Thoracic aorta (tissue), 2 donors: ENCODE measurements at places on chromosomes 13 and 19. TPM values are rescaled to one million over a fixed set of nuclear protein-coding genes. Genes with fewer than 3 reads are reported as not detected.

Gene CGB2
- total RNA-seq, result not detected

Gene CACNA1A
- 0.27 TPM for total RNA-seq

Gene CCDC9
- 38.9 TPM for total RNA-seq

Gene KLK15
- not detected for total RNA-seq

DNA sequence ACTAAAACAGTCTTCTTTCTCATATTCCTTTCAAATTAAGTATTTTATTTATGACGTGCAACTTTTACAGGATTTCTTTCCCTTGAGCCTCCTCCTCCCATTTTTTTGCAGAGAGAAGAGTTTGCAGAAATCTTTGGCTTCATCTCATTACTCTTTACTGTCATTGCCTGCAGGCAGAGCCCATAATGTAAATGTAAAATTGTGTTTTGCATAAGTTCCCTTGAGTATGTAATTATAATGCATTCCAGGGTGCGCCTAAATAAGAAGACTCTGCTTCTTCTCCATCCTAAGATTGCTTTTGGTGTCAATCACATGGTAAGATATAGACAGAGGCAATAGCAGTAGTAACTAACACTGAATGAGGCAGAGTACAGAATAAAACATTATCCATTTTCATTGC is 23.0 kb downstream of the MIR17HG start:
- DNase-seq, result no peak
- no peaks in the 10 kb centered on the region for H3K4me1 ChIP-seq
- H3K4me3 ChIP-seq, result no peak overlapping the region
- H3K27ac ChIP-seq, result no peak overlapping the region
- no peaks in the 10 kb centered on the region for H3K27me3 ChIP-seq

DNA sequence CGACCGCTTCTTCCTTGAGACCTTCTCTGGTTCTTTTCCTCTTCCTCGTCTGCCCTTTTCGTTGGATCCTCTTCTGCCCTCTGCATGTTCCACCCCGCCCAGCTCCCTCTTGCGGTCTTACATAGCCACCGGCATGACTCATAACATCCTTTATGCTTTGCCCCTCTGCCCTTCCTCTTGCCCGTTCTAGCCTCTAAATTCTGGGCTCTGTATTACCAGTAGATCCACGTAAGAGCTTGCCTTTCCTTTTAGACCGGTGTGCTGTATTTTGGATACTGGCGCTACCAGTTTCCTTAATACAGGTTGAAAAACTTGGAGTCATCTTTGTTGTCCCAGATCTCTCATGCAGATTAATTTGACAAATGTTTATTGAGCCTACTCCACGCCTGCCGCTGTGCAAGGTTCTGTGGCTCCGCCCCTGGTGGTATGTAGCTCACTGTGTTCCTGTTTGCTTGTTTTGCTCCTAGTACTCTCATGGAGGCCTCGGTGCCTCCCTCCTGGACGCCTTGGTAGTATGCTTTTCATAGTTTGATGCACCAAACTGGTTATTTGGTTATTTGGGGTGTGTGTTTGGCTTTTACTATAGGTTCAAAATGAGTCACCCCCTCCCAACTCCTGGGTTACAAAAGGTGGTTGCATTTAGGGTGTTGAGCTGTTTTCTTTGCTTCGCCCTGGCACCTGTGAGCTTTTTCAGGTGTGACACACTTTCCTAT is 1.7 kb downstream of the GTF3A start:
- H3K36me3 ChIP-seq, result peaks cover under 1% of the 10 kb centered on the region
- H3K27ac ChIP-seq, result peak overlapping the region; percentile 82
- peaks cover 17% of the 10 kb centered on the region for H3K4me1 ChIP-seq
- peak overlapping the region; percentile 87 for H3K4me3 ChIP-seq

DNA sequence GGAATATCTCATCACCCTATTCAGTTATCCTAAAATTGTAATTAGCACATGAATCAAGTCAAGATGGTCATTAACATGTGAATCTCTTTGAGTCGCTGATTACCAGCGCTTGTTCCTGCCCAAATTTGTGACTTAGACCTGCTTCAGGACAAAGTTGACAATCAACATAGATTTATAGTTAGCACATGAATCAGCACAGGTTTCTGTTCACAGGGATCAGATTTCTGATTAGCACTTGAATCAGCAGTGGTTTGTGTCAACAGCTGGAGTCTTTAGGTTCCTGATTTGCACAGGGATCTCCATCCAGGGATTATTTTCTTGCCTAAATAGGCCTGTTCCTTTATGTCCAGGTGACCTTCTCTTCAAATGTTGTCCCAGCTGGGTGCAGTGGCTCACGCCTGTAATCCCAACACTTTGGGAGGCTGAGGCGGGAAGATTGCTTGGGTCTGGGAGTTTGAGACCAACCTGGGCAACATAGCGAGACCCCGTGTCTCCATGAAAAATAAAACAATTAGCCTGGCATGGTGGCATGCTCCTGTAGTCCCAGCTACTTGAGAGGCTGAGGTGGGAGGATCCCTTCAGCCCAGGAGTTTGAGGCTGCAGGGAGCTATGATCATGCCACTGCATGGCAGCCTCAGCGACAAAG is 3.8 kb upstream of the LRFN3 start:
- no peaks in the 10 kb centered on the region for H3K27me3 ChIP-seq
- DNase-seq, result no peak
- no peak overlapping the region for H3K27ac ChIP-seq

DNA sequence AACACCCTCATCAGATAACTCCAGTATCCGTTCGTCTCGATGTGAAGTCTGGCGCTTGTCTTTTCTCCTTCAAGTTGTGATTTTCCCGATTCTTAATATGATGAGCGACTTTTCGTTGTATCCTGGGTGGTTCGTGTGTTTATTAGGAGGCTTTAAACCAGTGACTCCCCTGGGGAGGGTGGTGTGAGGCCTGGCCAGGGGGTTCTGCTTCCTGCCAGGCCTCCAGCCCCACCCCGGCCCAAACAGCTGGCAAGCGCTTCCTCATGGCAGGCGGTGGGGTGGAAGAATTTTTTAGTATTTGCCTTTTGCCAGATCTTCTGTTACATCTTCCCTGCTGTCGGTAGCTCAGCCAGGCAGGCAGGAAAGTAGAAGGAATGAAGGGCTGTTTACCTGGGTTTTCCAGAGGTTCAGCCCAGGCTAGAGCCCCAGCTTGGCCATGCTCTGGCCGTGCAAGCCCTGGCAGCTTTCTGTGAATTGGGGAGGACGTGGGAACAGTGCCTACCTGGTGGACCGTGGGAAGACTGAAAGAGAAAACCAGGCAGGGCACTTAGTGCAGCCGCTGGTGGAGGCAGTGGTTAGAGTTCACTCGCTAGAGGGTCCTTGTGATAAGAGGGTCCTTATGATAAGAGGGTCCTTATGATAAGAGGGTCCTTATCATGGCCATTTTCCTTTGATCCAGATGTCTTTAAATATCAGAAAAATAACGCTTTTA is 37.7 kb upstream of the DCUN1D2 start:
- H3K27ac ChIP-seq, result no peak overlapping the region
- no peaks in the 10 kb centered on the region for H3K27me3 ChIP-seq
- H3K4me3 ChIP-seq, result no peak overlapping the region

GRCh38 chr13:93413972-93414717 is 187.5 kb downstream of the GPC6 start:
- DNase-seq, result no peak
- no peaks in the 10 kb centered on the region for H3K27me3 ChIP-seq
- peaks cover 17% of the 10 kb centered on the region for H3K4me1 ChIP-seq

- no peaks in the 10 kb centered on the region for H3K4me1 ChIP-seq
- H3K27ac ChIP-seq, result no peak overlapping the region
- no peak overlapping the region for H3K4me3 ChIP-seq
- DNase-seq, result no peak
- no peaks in the 10 kb centered on the region for H3K27me3 ChIP-seq
- H3K36me3 ChIP-seq, result no peaks in the 10 kb centered on the region
These were observed 105.3 kb upstream of the KLF5 start for GRCh38 chr13:72953391-72953965.
